Epithelial cell of alveolus of lung (primary cell): ENCODE measurements at places on chromosomes 6 and 20. TPM values are rescaled to one million over a fixed set of nuclear protein-coding genes. Genes with fewer than 3 reads are reported as not detected.

Gene BTNL2
- total RNA-seq = not detected in 2 replicates

Gene PDYN
- not detected in 2 replicates for total RNA-seq

Gene ZHX3
- 23.4 and 31.6 TPM in 2 replicates for total RNA-seq

Gene FAM83C
- not detected in 2 replicates for total RNA-seq

Gene TSPO2
- not detected in 2 replicates for total RNA-seq

Gene TTLL9
- not detected in 2 replicates for total RNA-seq

Gene CRISP2
- not detected in 2 replicates for total RNA-seq

Gene PSMB8
- total RNA-seq = 44.0 and 73.2 TPM in 2 replicates

Gene FAM162B
- 31.2 and 45.2 TPM in 2 replicates for total RNA-seq

Gene PHACTR2
- total RNA-seq = 19.0 and 38.7 TPM in 2 replicates

Gene GPR63
- total RNA-seq = 0.64 and 1.7 TPM in 2 replicates

Gene KCNK16
- total RNA-seq = not detected in 2 replicates

Gene TCEA2
- 20.3 and 28.1 TPM in 2 replicates for total RNA-seq
